ENCODE measurements at places on chromosomes 13 and 19.

DNA sequence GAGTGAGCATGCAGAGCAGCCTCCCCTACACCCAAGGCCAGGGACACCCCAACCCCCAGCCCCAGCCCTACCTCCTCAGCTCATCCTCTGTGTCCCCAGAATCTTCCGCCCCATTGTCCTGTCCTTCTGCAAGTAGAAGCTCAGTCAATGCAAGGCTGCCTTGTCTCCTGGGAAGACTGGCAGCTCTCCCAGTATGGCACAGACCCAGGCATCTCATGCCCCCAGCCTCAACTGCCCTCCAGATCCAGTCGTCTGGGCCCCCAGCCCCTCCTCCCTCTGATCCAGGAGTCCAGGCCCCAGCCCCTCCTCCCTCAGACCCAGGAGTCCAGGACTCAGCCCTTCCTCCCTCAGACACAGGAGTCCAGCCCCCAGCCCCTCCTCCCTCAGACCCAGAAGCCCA, 13.0 kb downstream of the ZNF575 start:
- DNase-seq: no peak

- no peak for DNase-seq
Observed at GRCh38 chr13:43132257-43132656, 108.9 kb downstream of the DNAJC15 start.

- no peak for DNase-seq
Observed at GRCh38 chr19:3265432-3265831, 41.0 kb downstream of the CELF5 start.

GRCh38 chr13:21434588-21434987, 24.5 kb downstream of the ZDHHC20 start:
- no peak for DNase-seq

DNA sequence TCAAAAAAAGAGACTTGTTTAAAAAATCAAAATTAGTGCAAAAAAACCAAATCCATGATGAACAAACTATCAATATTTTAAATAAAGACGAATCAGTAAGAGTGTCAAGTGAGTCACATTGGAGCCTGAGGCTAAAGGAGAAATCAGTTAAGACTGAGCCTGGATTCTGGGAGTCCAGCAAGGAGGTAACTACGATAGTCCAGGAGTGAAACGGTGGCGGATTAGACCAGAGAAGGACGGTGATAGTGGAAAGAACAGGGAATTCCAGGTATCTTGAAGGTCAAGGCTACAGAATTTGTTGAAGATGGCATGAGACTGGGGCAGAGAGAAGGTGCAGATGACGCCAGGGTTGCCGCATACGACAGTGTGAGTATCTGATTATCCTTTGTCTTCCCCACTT, 7.0 kb upstream of the NPAS1 start:
- no peak for DNase-seq

All from ascending aorta (tissue), 2 donors.